ENCODE measurements at places on chromosomes 4 and X.

- DNase-seq: peak; percentile 64
These were observed 6.2 kb upstream of the HPSE start for GRCh38 chr4:83340692-83341343.

DNA sequence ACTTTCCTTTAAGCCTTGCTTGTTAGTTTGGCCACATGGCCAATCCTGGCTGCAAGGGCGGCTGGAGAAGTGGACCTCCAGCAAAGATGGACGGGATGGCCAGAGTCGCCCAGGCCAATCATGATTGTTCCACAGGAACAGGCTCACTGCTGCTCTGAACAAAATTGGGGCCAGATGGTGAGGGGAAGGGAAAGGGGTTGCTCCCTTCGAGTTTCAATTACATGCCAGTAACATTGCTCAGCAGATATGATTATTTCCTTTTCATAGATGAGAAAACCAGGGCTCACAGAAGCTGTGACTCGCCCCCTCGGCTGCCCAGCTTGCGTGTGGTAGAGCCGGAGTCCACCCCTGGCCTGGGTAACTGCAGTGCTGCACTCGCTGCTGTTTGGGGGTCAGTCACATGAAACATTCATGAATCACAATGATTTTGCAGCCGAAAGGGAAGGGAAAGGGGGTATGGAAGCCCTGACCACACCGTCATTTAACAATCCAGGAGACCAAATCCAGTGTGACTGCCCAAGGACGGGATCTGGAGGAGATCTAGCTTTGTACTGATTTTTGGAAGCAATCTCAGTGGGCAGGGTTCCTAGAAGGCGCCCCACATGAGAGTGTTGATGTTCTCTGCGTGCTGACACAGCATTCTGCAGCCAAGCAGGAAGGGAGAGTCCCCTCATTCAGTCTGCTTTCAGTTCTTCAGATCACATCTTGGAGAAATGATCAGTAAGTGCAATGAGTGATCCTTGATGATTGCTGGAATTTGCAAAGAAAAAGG lies 77.3 kb upstream of the MSX1 start:
- no peak for DNase-seq

DNA sequence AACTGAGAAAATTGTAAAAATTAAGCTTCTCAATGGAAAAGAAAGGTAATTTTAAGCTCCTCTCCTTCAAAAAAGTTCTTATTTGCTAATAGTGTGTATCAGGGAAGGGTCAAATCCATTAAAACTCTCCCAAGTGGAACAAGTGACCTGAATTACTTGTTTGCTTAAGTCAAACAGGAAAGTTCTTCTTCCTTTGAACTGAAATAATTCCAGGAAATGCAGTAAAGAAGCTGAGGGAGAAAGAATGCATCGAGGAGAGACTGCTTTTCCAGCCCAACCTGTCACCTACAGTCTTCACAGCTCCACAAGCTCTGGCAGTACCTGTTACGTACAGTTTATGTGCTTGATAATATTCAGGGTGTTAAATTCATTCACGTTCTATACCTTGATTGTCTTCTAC lies 131.1 kb downstream of the KLHL8 start:
- no peak for DNase-seq

DNA sequence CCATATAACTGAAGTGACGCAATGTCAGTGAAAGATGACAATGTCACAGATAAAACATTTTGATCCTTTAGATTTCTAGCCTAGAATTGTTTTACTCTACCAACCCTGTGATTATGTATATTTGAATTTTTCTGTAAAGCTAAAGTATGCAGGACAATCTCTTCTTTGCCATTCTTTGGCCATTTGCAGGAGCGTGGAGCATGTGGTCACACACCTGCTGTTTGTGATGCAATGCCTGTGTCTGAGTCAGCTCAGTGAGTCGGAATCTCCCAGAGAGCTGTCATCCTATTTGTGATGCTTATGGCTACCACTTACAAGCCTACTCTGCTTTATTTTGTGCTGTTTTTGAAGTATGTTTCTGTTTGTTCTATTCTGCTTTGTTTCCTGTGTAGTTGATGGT lies 214.5 kb downstream of the NAF1 start:
- no peak for DNase-seq

DNA sequence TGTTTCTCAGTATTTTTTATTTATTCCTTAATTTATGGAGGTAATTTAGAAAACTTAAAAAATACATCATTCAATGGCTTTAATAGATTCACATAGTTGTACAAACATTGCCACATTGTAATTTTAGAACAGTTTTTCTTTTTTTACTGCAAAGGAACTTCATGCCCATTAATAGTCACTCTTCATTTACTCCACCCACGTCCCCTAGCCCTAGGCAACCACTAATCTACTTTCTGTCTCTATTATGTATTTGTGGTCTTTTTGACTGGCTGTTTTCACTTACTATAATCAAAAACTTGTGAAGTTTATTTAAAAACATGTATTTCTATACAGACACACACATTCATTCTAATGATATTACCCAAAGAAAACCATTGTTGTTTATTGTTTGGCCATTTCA lies 664.8 kb downstream of the GRID2 start:
- DNase-seq: no peak

DNA sequence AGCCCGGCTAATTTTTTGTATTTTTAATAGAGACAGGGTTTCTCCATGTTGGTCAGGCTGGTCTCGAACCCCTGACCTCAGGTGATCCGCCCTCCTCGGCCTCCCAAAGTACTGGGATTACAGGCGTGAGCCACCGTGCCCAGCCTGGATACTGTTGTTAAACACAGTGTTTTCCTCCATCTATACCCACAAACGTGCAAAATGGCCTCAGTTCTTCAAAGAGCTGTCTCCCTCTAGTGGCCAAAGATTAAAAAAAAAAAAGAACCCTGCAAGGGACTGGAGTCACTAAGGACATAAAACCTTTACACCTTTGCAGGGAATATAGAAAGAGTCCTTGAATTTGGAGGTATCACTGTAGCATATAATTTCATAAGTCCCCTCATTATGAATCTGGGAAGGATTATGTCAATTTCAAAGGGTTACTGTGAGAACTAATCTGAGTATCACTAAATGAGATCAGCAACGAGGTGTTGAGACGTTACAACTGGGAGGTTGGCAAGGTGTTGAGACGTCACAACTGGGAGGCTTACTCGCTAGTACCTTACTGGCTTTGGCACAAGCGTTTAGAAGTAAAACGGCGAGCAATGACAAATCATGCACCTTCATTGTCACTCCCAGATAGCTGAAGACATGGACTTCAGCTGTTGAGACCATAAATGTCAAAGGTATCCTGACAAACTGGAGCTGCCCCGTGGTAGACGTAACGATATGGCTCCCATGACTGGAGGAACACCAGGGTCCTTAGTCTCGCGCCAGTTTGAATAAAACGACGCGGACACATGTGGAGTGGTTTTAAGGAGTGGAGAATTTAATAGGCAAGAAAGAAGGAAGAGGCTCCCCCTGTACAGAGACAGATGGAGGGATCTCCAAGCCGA lies 33.4 kb upstream of the ENPP6 start:
- DNase-seq: peak; percentile 54

GRCh38 chr4:166091912-166092510 lies 219.0 kb downstream of the TLL1 start:
- DNase-seq: peak; percentile 3

- DNase-seq: no peak
These were observed 18.7 kb downstream of the MGST2 start for GRCh38 chr4:139684351-139684750.

DNA sequence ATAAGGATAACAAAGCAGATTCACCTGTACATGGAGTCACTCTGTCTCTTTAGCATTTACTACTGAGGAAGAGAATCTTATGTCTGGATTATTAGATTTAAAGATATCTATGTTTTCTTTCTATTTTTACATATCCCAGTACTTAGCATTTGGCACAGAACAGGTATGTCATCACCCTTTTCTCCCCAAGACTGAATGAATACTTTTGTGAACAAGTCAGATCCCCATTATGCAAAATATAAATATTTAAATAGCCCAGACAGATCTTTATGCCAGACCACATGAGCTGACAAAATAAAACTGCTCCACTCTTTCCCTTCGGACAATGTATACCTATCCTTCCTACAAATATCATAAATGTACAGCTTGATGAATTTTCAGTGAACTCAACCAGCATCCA lies 94.5 kb downstream of the CASK start:
- no peak for DNase-seq

GRCh38 chrX:129653971-129654651 lies 645 bp downstream of the APLN start:
- no peak for DNase-seq

GRCh38 chr4:60422439-60422838 lies 777.7 kb upstream of the ADGRL3 start:
- DNase-seq: no peak

DNA sequence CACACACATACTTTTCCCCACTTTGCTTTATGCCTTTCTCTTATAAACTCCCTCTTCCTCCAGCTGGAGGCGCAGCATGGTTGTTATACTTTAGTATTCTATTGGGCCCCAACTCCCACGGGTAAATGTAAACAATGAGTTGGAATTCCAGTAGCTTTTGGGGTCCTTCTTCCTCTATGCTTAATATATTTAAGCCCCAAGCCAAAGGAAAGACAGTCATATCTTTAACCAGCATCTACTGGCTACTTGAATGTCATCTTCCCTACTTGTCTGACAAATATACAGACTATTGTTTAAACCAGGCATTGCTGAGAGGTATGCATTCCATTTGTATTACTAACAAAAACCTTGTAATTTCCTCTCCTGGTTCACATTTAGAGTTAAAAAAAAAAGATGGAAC lies 72.9 kb downstream of the WDR19 start:
- DNase-seq: no peak

- DNase-seq: no peak
These were observed 50.9 kb downstream of the RNF212 start for GRCh38 chr4:1062419-1062818.

- DNase-seq: no peak
These were observed 43.4 kb downstream of the TXK start for GRCh38 chr4:48090621-48091020.

- DNase-seq: no peak
These were observed 78.5 kb downstream of the IL1RAPL1 start for GRCh38 chrX:28665778-28666177.

- DNase-seq: no peak
These were observed 89.1 kb upstream of the TET2 start for GRCh38 chr4:105057370-105058105.

- no peak for DNase-seq
These were observed 509.1 kb downstream of the PPP4R3C start for GRCh38 chrX:26954029-26954428.

- no peak for DNase-seq
These were observed 56.3 kb downstream of the MSN start for GRCh38 chrX:65723706-65724105.

DNA sequence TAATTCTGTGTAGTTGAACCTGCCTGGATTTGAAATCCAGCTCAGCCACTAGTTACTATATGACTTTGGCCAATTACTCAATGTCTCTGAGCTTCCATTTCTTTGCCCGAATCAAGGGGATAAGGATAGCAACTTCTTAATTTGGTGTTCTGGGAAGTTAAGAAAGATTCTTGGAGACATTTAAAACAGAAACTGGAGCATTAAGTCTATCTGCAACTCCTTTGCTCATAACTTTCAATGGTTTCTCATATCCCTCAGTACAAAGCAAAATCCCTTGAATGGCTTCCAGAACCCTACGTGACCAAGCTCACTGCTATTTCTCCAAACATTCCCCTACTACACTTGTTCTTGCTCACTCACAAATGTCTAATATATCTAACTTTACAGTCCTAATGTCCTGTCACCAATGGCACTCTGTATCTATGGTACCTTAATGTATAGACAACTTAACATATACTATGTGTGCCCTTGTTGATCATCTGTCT lies 849.1 kb upstream of the SLIT2 start:
- no peak for DNase-seq

- DNase-seq: no peak
These were observed 20.9 kb downstream of the UVSSA start for GRCh38 chr4:1367936-1368289.

DNA sequence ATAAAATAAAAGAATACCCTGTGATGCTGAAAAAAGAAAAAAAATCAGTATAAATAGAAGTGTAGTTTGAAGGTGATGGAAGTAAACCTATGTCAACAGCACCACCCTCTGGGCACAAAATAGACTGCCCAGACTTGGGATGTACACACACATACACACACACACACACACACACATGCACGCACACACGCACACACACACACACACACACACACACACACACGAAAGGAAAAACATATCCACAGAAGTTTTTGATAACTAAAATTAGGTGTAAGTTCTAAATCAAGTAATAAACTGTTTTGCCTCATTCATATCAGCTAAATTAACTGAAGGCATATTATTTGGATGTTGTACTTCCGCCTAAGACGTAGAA lies 40.5 kb downstream of the ANXA5 start:
- no peak for DNase-seq

GRCh38 chr4:41701983-41702382 lies 46.5 kb downstream of the PHOX2B start:
- DNase-seq: no peak

GRCh38 chrX:124895947-124896346 lies 423.7 kb upstream of the TEX13C start:
- DNase-seq: no peak

GRCh38 chrX:46687619-46688018 lies 71.3 kb downstream of the SLC9A7 start:
- DNase-seq: no peak

DNA sequence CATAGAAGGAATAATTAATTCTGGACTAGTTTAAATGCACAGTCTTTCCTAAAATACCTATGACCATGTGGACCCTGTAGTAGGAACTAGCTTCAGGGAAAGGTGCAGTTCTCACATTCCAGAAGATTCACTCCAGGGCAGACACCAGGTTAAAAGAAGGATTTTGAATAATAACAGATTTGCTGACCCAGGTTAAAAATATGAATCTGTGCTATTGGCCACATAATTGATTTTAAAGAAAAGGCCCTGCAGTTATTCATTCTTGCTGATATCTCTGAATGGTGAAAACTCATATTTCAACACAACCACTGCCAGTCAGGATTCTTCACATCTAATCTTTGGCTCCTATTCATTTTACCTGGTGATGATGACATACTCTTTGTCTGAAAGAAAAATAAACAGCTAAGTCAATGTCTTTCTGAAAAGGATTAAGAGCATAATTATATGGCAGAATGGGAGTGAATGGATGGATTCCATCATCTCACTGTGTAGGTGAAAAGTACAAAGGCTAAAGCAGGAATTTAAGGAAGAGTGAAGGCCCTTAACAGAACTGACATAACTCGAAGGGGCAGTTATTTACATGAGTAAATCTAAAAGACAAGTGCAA lies 432.8 kb downstream of the PDGFC start:
- DNase-seq: no peak

DNA sequence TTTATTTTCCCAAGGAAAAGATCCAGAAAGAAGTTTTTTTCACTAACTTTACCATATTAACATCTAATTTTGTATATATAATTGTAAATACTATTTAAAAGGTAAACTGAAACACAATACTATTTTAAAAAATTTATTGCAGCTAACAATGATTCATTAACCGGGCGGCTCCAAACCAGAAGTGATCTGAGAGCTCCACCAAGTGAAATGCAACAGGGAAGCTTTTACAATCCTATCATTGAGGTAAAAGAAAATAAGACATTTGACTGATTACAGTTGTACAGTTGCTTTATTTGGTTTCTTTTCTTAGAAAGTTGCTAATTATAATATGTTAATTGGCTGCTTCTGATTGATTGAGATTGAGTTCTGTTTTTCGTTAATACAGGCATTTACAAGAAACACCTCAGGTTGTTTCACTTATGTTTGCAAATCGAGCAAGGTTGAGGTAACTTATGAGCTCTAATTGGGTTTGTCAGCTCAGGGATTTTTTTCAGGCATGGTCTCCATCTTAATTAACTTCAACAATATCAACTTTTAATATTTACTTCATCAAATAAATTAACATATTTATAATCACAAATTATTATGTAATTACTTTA lies 220.2 kb upstream of the UGT8 start:
- DNase-seq: no peak
